ENCODE measurements at places on chromosomes 4 and X.
A peak's percentile ranks its signal among the peaks of the same experiment; 100 is the strongest.

- DNase-seq = no peak
Observed at GRCh38 chr4:79296768-79297428, 29.0 kb downstream of the NAA11 start.

GRCh38 chr4:147586637-147587036 is 30.6 kb upstream of the TMEM184C start:
- no peak for DNase-seq

DNA sequence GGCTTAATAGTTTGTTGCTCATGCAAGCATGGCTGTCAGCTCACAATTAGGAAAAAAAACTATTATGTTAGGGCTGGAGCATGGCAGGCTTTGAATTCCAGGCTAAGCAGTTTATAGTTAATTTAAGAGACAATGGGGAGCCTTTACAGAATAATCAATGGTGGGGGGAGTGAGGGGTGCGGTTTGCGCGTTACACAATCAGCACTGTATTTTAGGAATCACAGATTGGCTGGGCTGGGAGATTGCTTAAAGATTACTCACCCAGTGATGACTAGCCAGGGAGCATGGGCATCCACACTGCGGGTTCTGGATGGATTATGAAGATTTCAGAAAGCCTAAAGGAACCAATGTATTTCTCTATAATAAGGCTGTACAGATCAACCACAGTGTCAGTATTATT is 186.6 kb downstream of the SOX3 start:
- no peak for DNase-seq

DNA sequence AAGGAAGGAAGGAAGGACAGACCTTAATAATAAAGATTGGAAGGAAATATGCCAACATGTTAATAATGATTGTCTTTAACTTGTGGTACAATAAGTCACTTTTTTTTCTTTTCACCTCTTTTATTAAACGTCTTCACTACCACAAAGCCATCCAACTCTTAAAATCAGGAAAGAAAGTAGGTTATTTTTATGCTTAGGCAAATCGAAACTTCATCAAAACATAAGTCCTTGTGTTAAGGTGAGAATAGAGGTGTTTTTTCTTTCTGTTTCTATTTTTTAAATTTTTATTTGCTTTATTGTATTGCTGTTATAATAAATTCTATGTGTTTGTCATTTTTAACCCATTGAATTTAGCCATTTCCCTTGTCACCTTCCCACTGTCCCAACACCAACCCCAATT is 26.5 kb downstream of the BLOC1S4 start:
- DNase-seq = no peak

GRCh38 chrX:99722094-99722493 is 688.0 kb downstream of the PCDH19 start:
- no peak for DNase-seq

DNA sequence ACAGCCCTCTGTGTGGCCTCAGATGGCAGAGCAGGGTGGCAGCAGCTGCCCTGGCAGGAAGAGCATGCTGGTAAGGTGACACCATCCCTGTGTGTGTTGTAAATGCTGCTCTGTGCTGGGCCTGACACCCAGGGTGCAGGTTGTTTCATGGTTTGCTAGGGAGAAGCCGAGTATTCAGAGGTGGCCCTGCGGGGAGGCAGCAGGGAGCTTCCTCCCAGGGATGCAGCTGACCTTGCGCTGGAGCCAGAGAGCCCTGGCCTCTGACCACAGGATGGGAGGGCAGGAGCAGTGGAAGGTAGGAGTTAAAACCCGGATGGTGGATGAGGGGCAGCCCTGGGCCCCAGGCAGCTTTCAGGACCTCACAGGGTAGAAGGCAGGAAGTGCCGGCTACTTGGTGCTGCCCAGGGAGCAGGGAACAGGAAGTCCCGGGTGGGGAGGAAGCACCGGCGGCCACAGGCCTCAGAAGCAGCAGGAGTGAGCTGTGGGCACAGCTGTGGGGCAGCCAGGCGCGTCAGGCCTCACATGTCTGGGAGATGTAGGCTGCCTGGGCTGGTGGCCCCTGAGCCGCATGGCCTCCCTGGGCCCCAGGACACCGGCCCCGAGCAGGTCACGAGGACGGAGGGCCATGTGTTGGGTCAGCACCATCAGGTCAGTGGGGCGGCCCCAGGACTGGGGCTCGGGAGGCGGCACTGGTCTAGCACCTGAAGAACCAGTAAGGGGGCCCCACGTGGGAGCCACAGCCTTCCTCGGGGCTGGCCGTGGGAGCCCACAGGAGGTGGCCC is 19.1 kb downstream of the SH3BP2 start:
- DNase-seq = peak; percentile 27

DNA sequence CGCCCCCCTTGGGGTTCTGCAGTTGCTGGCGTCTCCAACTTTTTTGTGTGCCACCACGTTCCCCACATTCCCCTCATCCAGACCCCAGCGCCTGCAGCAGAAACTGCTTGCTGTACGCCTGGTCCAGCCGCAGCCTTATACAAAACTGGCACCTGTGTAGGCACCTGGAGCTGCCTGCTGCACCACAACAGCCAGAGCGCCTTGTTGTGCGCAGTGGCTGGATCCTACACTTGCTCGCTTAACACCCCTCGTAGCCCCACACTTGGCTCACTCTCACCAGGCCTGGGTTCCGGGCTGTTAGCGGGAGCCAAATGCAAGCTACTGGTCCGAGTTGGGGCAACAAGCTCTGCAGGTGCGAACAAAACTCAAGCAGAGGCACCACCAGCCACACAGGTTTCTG is 136.8 kb downstream of the TECRL start:
- DNase-seq = no peak

GRCh38 chr4:26525771-26526150 is 35.5 kb upstream of the CCKAR start:
- DNase-seq = no peak
